ENCODE measurements at places on chromosomes 2 and 18.

- DNase-seq = no peak
Measured at GRCh38 chr18:44934901-44935300, 254.2 kb downstream of the SETBP1 start.

DNA sequence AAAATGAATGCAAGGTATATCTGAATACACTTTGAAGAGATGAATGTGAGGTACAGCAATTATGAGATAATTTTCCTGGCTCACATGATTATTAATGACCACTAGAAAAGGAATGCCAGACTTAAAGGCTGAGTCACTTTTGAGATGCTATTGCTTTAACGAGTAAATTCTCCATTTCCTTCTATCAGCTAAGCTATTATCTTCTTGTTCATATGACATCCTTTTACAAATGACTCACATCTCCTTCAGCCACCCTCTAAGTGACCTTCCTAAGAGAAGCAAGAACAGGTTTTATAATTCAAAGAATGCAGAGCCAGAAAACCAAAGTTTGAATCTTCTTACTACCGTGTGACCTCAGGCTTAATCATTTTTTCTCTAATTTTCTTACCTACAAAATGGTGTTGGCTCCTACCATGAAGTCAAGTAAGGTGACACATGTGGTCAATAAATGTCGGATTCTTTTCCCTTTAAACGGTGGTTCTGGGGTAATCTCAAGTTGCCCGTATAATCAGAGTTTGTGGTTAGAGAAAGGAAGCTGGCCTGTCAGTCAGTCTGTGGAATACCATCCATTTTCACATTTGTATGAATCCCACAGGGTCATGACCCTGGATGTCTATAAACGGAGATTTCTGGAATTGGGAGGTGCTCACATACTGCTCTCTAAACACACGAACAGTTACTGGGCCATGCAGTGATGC lies 184.0 kb upstream of the PID1 start:
- DNase-seq = peak; percentile 56

GRCh38 chr18:35494251-35495220 lies 3.2 kb downstream of the INO80C start:
- DNase-seq = no peak

GRCh38 chr2:8862230-8862629 lies 24.8 kb upstream of the KIDINS220 start:
- no peak for DNase-seq

GRCh38 chr18:5630057-5630899 lies 86.5 kb upstream of the EPB41L3 start:
- peak; percentile 69 for DNase-seq

- DNase-seq = no peak
Measured at GRCh38 chr18:51168960-51169662, 28.4 kb downstream of the MEX3C start.

GRCh38 chr2:88188748-88189147 lies 18.6 kb downstream of the THNSL2 start:
- DNase-seq = peak; percentile 40

GRCh38 chr2:85994421-85994777 lies 105.6 kb upstream of the ST3GAL5 start:
- no peak for DNase-seq

DNA sequence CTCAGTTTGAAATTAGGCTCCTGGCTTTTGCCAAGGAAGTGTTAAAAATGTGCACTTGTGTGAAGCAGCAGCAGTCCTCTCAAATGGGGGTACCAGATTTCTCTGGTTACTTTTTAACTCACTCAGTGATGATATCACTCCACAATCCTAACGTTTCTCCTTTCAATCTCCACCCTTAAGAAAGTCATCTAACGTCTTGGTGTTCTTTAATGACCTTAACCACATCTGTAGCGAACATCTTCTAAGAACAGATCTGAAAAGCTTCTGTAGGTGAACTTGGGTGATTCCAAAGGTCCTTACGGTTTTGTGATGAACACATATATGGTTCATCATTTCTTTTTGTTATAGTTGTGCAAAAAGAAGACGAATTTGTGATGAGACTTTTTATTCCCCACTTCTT lies 73.2 kb downstream of the DOCK10 start:
- DNase-seq = no peak

GRCh38 chr2:231785413-231785812 lies 832 bp upstream of the COPS7B start:
- DNase-seq = no peak

- DNase-seq = no peak
Measured at GRCh38 chr18:27695052-27695451, 481.9 kb downstream of the CDH2 start.

DNA sequence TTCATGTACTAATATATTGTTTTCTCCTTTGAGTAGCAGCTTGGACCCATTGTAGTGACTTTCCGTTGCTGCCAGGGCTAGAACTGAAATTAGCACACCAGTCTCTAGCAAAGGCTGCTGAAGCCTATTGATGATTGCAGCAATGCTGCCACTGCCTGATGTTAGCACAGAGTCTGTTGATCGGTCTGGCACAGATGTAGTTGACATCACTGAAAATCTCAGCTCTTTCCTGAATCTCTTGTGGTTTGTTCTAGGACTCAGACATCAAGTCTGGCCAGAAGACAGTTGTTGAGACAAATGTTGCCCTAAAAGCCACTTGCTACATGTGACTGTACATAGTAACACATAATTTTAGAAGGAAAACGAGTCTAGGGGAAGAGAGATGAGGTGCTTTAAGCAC lies 47.2 kb downstream of the VAPA start:
- peak; percentile 42 for DNase-seq

- DNase-seq = no peak
Measured at GRCh38 chr2:79985571-79985970, 319.0 kb downstream of the LRRTM1 start.

DNA sequence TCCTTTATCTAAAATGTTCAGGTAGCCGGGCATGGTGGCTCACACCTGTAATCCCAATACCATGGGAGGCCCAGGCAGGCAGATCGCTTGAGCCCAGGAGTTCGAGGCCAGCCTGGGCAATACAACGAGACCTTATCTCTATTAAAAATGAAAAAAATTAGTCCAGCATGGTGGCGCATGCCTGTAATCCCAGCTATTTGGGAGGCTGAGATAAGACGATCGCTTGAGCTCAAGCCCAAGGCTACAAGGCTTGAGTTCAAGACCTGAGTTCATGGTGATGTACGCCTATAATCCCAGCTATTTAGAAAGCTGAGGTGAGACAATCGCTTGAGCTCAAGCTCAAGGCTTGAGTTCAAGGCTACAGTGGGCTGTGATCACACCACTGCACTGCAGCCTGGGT lies 45.6 kb upstream of the GPR75 start:
- no peak for DNase-seq

DNA sequence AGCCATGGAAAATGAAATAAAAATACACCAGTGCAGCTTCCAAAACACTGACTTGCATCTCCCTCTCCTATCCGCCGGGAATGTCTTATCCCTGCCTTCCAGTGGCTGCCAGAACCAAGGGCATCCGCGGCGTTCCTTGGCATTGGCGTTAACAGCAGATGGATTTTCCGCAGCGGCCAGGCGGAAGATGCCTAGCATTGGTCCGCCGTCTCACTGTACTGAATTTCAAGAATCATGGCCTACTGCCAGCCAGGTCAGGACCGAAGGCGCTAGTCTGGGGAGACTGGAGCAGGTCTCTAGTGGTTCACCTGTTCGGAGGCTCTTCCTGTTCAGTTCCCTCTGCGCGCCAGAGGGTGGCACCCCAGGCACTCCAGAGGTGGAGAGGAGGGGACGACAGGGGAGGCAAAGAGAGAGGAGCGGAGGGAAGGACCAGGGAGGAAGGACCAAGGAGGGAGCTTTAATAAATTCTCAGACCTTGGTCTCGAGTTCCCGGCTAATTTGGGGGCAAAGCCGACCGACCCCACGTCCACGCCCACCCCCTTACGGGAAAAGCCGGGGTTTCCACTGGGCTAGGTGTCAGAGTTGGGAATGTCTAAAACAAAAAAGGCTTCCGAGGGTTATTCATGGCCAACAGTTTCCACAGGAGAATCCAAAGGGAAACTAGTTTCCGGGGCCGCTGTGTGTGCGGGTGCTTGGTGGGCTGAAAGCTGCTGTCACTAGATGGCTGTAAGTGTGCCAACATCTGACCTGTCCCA lies 3.7 kb upstream of the BCL2L11 start:
- peak; percentile 82 for DNase-seq

DNA sequence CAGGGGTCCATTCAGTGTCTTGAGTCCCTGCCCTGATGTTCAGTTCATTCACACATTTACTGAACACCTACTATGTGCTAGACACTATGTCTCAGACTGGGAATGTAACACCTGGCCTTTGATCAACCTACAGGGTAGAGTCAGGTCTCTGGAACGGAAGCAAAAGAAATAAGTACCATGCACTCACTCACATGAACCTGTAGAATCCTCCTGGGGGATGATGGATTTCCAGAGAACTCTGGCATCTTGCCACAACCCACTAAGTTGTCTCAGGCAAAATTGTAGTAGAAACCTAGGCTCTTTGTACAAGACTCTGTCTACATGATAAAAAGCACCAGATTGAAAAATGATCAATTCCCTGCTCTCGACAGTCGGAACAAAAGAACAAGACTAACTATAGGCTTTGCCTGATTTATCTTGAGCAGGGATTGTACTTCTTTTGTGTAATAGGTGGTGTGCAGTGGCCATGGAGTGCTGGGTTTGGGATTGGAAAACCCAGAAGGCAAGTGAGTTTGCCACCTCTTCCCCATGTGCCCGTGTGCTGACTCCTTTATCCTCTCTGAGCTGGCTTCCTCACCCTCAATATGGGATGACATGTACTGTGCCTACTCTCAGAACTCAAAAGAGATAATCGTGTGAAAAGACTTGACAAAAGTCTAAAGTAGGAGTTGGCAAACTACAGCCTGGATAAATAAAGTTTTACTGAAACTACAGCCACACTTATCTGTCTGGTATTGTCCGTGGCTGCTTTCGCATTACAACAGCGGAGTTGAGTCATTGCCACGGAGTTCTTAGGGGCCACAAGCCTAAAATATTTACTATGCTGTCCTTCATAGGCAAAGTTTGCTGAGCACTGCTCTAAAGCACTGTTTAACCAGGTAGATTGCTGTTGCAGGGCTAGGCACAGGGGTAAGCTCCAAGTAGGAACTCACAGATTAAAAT lies 4.4 kb downstream of the CAPN14 start:
- no peak for DNase-seq

DNA sequence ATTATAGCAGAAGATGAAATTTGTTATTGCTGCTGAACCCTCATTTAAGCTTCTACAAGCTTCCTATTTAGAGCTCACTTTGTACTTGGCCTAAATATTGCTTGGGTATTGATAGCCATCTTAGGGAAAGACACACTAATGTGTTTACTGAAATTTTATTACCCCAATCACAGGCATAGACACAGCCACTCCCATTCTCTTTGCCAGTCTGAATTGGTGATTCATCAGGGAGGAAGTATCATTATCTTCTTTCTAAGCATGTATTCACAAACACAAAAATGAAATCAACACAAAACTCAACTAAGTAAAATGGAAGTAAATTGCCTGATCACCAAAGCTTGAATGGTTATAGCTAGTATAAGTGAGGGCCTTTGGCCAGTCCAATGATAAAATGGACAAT lies 666.3 kb downstream of the TSN start:
- DNase-seq = no peak

- DNase-seq = no peak
Measured at GRCh38 chr18:74477771-74478170, 18.4 kb upstream of the CNDP2 start.

GRCh38 chr2:109058802-109059201 lies 69.8 kb upstream of the EDAR start:
- DNase-seq = no peak

DNA sequence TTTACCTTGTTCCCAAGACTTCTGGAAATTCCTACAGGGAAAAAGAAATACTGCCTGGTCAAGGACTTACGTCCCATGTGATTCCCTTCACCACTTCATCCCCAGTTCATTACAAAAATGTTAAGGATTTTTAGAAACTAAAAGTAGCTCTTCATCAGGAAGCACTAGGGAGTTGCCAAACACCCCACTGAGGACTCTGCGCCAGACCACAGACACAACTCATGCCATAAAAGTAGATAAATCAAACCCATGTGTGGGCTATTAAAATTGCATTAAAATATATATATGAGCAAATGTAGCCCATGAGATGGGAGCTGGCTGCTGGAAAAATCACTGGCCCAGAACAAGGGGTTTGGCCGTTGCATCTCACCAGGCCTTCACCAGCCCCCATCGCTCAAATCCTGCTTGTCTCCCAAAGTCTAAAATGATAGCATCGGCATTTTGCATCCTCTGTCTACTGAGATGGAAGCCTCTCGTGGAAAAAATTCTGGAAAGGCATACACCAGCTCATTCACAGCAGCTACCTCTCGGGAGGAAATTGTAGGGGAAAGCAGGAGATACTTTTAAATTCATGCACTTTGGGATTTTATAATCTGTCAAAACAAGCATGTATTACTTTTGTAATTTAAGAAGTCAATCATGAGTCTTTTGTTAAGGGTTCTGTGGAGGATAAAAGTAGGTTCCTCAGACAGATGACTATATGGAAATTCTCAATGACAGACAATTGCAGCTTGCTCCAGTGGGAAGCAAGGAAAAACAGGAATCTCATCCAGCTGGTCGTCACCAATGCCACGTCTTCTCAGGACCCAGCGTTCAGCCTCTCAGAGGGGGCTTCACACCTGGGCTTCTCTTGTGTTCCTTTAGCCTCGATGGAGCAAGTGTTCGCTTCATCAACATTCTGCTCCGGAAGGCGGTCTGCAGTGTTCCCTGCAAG lies 113.9 kb downstream of the MREG start:
- peak; percentile 86 for DNase-seq

DNA sequence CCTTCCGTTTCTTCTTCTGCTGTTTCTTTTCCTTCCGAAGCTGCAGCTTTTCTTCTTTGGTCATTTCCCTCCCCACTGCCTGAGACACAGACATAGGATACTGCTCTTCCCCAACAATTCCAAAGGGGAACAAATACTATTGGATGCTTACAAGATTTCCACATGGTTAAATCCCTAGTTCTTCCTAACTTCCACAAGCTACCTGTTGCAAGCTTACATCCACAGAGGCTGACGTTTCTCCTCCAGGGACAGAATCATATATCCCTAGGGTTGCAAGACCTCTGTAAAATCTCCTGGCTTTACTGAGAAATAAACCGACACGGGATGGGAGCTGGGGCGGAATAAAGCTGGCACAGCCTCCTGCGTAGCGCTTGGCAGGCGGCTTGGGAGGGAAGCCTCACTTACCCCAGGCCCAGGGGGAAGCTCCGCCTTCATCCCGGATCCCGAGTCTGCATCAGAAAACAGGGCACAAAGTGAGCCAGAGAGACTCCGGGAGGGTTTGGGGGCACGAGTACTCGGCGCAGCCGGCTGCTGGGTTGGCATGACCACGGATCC lies 590 bp downstream of the EIF2B4 start:
- peak; percentile 85 for DNase-seq

DNA sequence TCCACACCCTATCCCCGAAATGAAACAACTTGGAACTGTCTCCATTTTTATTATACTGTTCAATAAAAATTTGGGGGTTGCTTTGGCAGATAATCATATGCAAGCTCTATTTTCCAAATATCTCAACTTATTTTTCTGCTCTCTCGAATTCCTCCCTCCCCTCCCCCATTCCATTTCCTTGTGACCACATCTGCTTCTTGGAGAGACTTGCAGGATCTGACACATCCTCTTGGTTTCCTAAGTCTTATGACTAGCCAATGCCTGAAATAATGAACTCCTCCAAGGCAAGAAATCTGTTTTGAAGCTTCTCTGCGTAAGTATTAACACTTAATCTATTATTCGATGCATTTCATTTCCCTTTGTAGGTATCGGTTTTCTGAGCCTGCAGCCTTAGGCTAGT lies 16.1 kb downstream of the TGIF1 start:
- peak; percentile 82 for DNase-seq

GRCh38 chr18:67250776-67251424 lies 265.6 kb downstream of the DSEL start:
- no peak for DNase-seq

- DNase-seq = no peak
Measured at GRCh38 chr2:217824223-217824622, 178.6 kb downstream of the TNS1 start.

GRCh38 chr2:8438996-8439395 lies 242.9 kb upstream of the ID2 start:
- DNase-seq = no peak
